ENCODE measurements at places on chromosomes 2 and 18.
A peak's percentile ranks its signal among the peaks of the same experiment; 100 is the strongest.

GRCh38 chr2:28276076-28276618 lies 116.5 kb upstream of the FOSL2 start:
- peak; percentile 99 for DNase-seq

DNA sequence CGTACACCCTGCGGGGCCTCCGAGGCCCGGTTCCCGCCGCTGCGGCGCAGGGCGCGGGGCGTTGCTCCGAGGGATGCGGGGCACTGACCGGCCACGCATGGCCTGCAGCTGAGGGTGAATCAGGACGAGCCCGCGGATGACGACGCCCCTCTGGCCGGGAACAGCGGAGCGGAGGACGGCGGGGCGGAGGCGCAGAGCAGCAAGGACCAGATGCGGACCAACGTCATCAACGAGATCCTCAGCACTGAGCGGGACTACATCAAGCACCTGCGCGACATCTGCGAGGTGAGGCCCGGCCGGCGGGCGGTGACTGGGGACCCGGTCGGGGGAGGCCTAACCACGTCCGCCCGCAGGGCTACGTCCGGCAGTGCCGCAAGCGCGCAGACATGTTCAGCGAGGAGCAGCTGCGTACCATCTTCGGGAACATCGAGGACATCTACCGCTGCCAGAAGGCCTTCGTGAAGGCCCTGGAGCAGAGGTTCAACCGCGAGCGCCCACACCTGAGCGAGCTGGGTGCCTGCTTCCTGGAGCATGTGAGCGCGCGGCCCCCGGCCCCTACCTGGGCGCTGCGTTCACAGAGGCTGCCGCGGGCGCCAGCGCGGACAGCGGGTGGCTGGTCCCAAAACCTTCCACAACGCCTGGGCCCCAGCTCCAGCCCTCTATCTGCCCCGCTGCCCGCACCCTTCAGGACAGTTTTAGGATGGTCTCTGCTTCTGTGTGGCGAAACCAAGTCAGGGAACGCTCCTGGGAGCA lies 53.2 kb downstream of the FAM168B start:
- DNase-seq = peak; percentile 24

DNA sequence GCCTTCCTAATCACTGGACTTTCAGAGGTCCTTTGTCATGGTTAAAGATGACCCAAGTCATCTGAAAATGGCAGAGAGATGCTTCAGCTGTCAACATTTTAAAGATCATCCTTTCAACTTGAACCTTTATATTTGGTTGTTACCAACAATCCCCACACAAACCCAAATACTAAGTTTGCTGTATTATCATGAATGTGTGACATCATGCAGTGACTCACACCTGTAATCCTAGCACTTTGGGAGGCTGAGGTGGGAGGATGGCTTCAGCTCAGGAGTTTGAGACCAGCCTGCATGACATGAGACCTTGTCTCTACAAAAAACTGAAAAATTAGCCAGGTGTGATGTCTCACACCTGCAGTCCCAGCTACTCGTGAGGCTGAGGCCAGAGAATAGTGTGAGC lies 55.2 kb upstream of the NRP2 start:
- peak; percentile 15 for DNase-seq

GRCh38 chr2:18922276-18922675 lies 332.9 kb upstream of the NT5C1B start:
- peak; percentile 18 for DNase-seq

GRCh38 chr2:60352491-60353405 lies 200.7 kb downstream of the BCL11A start:
- no peak for DNase-seq

GRCh38 chr2:47708801-47709499 lies 74.0 kb upstream of the MSH6 start:
- DNase-seq = no peak

- peak; percentile 30 for DNase-seq
These were observed 37.9 kb upstream of the NARS1 start for GRCh38 chr18:57659460-57660102.

- no peak for DNase-seq
These were observed 118.7 kb upstream of the NRP2 start for GRCh38 chr2:205563646-205564045.

DNA sequence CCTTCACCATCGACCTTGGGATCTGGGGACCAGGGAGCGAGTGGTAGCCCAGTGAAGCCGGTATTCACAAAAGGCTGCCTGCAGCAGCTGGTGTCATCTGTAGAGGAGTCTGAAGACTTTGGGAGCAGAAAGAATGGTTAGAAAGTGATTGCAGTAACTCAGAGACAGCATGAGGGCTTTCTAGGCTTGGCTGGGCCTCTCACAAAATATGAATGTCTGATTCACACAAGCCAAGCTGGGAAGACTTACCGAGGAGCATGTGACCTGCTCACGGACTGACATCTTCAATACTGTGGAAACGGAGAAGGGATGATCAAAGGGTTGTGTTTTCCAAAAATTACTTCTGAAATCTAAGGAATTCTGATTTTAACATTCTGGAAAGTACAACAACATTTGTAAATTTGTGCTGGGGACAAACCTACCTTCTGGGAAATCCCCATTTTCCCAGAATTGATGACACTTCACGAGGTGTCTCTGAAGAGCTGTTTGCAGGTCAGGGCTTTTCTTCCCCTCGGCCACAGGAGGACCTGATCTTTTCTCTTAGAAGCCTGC lies 111.7 kb downstream of the ACOXL start:
- DNase-seq = no peak

DNA sequence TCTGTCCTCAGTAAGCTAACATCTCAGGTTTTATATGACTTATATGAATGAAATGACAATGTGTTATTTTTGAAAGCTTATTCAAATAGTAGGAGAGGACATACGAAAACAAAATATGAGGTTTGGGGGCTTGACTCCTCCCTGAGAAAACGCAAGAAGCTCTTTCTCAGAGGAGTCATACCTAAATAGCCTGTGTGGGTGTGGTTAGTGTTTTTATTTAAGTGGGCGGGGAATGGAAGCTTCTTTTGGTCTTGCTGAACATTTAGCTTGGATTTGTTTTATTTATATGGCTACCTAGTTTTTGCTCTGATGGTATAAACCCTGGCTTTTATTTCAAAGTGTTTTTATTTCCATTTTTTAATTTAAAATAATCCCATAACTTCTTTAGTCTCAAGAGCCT lies 72.1 kb upstream of the DSG1 start:
- DNase-seq = no peak

- no peak for DNase-seq
These were observed 157.9 kb upstream of the TTC39C start for GRCh38 chr18:23856466-23857163.

- DNase-seq = no peak
These were observed 475 bp upstream of the TWIST2 start for GRCh38 chr2:238847419-238847801.

DNA sequence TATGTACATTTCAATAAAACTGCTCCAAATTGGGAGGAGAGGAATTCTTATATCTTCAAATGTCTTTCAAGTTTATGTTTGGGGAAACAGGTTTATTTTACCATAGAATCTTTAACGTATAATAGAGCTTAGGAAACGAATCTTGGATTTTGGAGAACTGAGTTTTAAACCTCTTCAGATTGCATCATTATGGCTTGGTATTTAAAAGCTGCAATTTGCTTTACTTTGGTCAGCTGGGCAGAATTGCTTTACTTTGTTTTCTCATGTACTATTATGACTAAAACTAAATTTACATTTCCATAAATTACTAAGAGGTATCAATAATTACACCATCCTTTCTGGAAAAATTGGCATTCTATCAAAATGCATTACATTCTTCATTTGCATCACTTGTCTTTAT lies 54.6 kb downstream of the BAZ2B start:
- no peak for DNase-seq

DNA sequence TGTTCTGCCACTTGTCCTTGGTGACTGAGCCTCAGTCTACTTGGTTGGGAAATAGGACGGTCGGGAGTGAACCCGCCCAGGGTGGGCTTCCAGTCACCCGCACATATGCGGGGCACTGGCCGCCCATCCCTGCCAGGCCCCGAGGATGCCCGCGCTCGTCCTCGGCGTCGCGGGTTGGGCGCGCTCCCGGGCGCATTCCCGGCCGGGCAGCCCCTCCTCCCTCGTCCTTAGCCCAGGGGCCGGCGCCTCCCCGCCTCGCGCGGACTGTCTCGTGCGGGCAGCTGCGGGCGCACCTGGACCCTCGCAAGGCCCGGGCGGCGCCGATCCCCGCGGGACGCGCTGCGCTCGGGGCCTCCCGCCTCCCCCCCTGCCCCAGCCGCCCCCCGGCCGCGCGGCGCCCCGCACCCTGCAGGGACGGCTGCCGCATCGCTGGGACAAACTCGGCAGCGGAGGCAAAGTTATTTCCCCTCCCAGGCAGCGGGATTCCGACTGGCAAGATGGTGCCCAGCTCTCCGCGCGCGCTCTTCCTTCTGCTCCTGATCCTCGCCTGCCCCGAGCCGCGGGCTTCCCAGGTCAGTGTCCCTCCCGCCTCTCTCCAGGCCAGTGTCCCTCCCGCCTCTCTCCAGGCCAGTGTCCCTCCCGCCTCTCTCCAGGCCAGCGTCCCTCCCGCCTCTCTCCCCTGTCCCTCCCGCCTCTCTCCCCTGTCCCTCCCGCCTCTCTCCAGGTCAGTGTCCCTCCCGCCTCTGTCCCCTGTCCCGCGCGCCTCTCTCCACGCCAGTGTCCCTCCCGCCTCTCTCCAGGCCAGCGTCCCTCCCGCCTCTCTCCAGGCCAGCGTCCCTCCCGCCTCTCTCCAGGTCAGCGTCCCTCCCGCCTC lies at the start of gene FBLN7:
TSS of gene FBLN7 (plus strand) at position 227 of the 874 bp plus-strand sequence. CDS start at position 498, 271 bp downstream.
- no peak for DNase-seq

DNA sequence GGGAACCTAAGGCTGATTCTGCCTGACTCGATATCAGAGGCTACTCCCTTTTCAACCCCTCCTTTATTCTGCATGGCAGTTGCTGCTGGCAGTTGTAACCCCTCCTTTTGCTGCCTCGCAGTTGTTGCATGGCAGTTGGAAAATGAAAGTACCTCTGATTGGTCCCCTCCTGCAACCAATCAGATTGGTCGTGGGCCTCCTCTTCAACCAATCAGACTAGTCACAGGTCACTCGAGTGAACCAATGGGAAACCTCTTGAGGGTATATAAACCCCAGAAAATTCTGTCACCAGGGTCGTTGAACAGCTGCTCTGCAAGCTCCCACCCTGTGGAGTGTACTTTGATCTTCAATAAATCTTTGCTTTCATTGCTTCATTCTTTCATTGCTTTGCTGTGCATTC lies 294.3 kb upstream of the SLC8A1 start:
- no peak for DNase-seq

DNA sequence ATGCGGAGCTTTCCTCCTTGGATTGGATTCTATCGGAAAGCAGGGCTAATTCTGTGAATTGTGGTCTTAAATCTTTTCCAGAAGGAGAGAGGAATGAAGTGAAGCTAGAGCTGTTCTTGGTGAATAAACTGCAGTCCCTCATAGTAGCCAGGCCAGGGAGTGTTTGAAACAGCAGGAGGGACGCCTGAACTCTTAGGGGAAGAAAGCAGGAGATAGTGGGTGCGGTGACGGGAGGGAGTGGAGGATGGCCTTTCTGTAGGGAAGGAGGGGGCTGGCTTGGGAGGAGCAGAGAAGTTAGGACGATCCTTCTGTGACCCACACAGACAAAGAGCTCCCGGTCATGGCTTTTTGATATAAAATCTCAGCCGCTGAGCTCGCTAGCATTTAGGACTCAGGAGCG lies 47.5 kb upstream of the KCNF1 start:
- no peak for DNase-seq

DNA sequence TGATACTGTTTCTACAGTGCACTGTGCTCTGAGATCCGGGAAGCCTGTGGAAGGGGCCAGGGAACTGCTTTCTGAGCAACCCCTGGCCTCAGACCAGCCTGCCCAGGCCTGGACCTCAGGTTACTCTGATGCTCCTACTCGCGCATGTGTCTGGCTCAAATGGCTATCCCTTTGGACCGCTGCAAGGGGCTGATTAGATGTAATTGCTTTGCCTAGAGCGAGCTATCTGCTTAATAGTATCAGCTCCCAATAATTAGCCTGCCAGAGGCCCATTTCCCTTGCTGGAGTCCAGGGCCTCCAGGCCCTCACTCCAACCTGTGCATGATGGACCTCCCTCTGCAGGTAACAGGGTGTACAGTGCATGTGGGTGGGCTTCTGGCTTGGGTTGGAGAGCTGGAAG lies 7.2 kb upstream of the KCNK3 start:
- DNase-seq = no peak

DNA sequence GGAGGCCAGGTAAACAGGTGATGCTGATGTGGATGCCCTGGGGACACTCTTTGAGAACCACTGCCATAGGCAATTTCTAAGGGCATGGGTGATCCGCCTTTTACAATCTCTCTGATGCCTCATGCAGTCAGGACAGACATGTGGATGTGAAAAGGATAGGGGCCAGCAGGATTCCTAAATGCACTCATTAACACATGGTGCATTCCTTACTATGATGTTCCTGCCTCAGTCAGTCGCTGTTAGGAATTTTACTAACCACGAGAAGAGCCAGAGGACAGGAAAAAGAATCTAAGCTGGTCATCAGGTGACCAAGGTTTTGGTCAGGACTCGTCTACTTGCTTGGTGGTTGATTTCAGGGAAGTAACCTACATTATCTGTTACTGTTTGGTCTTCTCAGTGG lies 191.0 kb downstream of the ARL4C start:
- no peak for DNase-seq

GRCh38 chr2:20138696-20139095 lies 86.2 kb downstream of the SDC1 start:
- no peak for DNase-seq

DNA sequence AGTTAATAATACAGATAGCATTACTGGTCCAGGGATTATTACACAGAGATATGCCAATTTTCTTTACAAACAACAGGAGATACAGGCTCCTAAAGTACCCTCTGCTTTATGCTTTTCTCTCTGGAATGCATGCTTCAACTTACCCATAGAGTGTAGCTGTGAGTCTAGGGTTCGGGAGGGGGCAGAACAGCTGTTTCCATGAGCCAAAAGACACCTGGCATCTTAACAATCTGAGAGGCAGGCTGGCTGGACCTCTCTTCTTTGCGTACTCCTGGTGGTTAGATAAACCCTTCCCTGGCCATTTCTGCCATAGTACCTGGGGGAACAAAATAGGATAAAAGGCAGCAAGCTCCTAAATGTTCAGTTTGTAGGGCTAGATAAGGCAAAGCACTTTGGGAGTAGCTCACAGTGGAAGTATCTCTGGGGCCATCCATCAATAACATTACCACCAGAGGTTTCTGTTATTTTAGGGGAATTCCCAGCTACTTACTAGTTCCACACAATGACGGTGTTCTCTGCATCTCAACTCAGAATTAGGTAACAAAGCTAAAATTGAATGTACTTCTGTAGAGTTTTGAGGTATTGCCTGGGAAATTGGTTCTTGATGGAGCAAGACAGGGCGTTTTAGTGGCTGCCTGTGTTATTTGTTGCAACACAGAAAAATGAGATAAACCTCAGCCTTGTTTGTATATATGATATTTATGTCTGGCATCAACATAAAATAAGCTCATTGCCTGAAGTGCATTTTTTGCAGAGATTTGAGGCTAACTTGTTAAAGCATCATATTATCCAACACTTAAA lies 6.2 kb upstream of the CCDC85A start:
- DNase-seq = no peak

DNA sequence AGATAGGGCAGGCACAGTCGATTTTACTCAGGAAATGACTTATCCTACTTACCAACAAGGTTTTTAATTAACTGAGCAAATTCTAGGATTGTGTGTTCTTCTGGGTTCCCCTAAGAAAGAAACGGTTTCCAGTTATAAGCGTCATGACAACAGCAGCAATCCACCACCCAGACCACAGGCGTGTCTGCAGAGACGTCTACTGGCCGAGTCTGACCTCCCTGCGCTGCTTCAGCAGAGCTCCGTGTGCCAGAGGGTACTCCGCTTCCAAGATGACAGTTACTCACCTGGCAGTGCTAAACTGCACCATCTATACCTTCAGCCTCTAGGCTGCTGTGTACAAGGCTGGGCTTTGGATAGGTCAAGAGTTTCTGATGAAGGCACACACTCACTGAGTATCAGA lies 95.4 kb downstream of the UXS1 start:
- DNase-seq = no peak

All from fibroblast of mammary gland (primary cell).